ENCODE measurements at places on chromosomes 11 and 22.

- DNase-seq, result no peak
Observed at GRCh38 chr11:65083134-65083833, 556 bp downstream of the CDCA5 start.

DNA sequence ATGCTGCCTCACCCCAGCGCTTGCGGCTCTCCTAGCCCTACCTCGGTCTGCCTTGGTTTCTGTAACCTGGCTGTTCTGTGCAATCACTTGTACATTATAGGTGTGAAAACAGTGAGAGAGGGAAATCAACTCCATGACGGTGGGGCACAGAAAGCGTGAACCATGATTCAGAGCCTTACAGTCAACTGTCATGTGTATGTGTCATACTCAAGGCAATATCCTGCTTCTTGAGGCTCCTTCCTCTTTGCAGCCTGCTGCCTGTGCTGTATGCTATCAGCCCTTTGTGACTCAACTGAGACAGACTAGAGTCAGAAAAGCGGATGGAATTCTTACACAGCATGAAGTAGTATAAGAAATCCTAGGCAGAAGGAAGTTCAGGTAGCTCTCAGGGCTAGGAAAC, 2.1 kb downstream of the NRIP3 start:
- DNase-seq, result no peak

DNA sequence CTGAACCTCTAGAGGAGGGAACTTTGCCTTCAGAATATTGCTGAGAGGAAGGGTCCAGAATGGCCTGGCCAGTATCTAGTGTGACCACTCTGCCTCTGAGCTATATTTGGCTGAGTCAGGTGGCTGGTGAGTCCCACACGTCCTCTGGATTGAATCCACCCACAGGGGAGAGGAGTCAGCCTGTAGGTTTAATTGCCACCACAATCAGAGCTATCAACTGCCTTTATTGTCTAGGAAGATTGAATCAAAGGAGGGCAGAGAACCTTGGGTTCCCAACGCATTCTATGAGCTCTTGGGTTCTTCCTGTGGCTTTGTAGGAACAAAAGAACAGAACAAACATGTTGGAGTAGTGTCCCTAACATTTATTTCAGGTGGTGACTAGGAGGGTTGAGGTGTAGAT, 67.7 kb downstream of the ST3GAL4 start:
- DNase-seq, result no peak

DNA sequence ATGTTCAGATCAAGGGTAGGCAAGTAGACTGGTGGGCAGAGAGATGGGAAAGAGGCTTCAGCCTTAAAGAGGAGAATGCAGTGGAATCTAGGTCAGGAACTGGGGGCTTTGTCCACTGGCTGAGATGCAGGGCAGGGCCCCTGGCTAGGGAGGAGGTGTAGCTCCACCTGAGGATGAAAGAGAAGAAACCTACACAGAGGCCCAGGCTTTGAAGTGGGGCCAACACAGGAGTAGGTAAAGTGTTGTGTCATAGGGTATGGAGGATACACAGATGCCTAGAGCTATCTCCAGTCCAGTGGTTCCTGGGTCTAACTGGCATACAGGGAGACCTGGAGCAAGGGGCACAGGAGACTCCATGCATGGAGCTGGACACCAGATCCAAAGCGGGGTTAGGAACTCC, 73.5 kb downstream of the RASSF10 start:
- DNase-seq, result no peak

DNA sequence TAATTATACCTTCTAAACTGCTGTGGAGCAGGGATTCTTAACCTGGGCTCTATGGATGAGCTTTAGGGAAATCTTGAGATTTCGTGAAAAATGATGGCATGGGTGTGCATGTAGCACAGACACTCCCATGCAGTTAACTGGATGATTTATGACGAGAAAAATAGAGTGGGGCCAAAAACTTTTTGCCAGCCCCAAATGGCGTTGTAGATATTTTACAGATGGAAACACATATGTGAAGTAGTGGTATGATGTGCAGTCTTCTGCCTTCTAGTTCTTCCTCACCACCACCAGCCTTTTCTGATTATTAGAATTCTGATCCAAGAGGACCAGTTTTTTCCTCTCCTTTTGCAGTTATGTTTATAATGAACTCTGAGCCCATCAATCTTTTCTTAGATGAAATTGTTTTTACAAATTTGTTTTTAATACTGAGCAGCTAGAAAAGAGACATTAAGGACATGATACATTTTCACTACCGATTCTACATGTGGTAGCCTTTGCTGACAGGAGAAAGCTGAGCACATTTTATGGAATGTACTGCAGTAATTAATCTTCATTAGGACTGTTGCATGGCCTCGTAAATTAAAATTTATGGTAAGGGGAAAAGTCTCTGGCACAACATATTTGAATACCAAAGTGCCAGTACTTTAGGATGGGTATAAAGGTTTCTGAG, 261.4 kb downstream of the DDX10 start:
- no peak for DNase-seq

GRCh38 chr22:44601725-44602124, 100.3 kb upstream of the PRR5 start:
- no peak for DNase-seq

GRCh38 chr11:20041499-20041898, 118.8 kb downstream of the DBX1 start:
- DNase-seq, result no peak

GRCh38 chr11:78733031-78733430, 158.4 kb upstream of the NARS2 start:
- DNase-seq, result no peak

DNA sequence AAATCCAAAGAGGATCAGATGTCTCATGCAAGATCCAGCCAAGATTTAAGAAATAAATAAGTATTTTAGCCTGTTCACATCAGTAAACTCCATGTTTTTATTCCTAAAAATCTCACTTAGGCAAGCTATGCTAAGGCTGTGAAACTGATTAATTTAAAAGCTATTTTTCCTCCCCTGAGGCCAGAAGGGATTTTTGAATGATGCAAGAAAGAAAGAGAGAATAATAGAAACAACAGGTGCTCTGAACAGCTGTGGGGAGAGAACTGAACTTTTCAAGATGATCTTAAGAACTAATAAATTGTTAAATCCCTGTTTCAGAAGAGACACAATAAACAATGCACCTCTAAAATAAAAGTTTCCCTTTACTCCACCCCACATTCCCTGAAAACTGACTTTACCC, 241.6 kb downstream of the DLG2 start:
- no peak for DNase-seq

- no peak for DNase-seq
Observed at GRCh38 chr11:10096987-10097386, 197.0 kb downstream of the SBF2 start.

DNA sequence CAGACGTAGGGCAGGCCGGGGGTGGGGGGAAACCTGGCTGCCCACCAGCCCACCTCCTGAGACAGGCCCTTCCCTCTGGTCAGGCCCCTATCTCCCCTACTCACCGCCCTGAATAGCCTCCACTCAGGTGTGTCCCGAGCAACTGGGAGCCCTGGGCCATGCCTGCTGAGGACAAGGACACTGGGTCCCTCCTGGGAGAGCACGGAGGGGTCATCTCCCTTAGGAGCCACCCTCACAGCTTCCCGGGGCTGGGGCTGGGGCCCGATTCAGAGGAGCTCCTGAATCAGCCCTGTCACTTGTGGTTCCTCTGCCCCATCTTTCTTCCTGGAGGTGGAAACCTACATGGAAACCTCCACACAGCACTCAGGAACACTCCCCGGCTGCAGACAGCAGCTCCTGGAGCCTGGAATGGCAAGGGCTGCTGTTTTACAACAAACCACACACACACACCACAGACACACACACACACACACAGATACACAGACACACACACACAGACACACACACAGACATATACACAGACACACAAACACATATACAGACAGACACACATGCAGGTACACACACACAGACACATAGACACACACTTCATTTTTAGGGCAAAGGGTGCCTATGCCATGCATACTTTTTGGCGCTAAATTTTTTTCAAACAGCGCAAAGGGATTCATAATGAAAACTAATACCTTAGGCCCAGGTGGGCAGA, 9.6 kb upstream of the EMID1 start:
- DNase-seq, result no peak

DNA sequence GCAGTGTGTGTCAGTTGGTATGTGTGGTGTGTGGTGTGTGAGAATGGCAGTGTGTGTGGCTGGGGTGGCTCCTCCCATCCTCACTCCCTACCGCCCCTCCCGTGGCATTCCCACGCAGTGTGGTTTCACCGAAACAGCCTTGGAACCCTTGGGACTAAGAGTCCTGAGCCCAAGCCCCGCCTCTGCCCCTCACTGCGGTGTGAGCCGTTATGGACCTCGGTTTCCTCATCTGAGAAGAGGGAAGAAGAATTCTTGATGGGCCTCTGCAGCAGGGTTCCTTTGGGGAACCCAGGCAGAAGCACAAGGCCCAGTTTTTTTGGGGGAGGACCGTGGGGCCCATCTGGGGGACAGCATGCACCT, 7.2 kb downstream of the UPK3A start:
- DNase-seq, result no peak

All from NCI-H187 treated with DMSO at 0.1 percent for 48 hours (cell line).